Fibroblast of skin of right biceps (primary cell): ENCODE measurements at places on chromosomes 4 and X.

DNA sequence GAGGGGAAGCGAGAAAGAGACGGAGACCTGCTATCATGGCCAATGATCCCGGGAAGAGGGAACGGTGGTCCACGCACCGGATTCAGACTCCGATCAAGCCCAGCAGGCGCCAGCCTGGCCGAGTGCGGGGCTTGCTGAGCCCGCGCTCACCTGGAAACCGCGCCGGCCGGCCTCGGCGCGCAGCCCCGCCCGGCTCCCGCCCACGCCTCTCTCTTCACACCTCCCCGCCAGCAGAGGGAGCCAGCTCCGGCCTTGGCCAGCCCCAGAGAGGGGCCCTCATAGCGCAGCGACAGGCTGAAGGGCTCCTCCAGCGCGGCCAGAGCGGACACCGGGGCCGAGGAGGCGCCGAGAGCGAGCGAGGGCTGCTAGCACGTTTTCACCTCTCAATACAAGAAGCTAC lies 36.8 kb upstream of the SPANXN2 start:
- no peak for DNase-seq

DNA sequence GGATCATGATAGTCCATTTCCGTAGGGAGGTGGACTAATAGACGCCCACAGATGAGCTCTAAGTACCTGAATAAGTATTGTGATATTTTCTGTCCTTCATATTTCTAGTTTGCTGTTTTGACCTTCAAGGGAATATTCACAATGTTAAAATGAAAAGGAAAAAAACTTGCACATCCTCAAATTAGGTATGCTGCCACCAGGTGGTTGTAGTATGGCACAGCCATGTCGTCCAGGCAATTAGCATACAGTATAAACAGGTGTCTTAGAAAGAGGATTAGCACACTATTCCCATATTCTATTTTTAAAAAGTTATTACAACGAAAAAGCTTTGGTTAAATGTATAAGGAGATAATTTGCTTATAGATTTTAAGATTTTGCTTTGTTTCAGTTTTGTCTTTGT lies 802.0 kb downstream of the RPA4 start:
- peak; percentile 6 for DNase-seq

DNA sequence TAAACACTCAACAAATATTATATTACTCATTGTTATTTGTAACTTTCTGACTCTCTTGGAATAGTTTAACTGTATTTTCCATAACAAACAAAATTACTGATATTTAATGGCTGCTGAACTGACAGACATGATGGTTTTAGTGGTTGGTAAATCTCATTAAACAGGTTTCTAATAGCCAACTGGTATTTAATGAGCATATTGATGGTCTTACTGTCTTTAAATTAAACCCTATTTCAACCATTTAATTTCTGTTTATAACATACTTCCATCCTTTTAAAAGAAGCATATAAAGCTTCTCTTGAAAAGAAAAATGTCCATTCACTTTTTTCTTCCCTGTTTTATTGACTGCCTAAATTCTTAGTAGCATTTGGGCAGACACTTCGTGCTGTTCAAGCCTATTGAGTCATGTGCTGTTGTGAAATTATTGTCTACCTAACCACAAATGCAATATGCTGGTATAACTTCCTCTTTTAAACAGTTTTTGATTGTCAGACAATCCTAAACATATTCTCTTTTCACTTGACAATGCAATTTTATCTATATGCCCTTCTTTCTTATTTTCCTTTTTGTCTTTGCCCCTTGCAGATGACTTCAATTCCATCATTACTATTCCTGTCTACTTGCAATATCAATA lies 163.9 kb upstream of the SLC7A11 start:
- peak; percentile 46 for DNase-seq

- no peak for DNase-seq
Observed at GRCh38 chr4:3251691-3252479, 2.9 kb downstream of the MSANTD1 start.

- DNase-seq, result no peak
Observed at GRCh38 chr4:23279377-23279986, 586.7 kb downstream of the GBA3 start.

- DNase-seq, result peak; percentile 71
Observed at GRCh38 chrX:155027509-155028066, 944 bp downstream of the FUNDC2 start.

GRCh38 chr4:46445710-46446314 lies 55.9 kb upstream of the GABRA2 start:
- DNase-seq, result no peak

- DNase-seq, result no peak
Observed at GRCh38 chr4:81491943-81492342, 20.2 kb upstream of the RASGEF1B start.

- peak; percentile 74 for DNase-seq
Observed at GRCh38 chr4:4800646-4801408, 58.6 kb upstream of the MSX1 start.

GRCh38 chrX:74448669-74449068 lies 27.4 kb downstream of the SLC16A2 start:
- no peak for DNase-seq

GRCh38 chr4:181202240-181202639 lies 1041.0 kb upstream of the TENM3 start:
- no peak for DNase-seq

- no peak for DNase-seq
Observed at GRCh38 chr4:4899202-4899925, 39.9 kb downstream of the MSX1 start.

DNA sequence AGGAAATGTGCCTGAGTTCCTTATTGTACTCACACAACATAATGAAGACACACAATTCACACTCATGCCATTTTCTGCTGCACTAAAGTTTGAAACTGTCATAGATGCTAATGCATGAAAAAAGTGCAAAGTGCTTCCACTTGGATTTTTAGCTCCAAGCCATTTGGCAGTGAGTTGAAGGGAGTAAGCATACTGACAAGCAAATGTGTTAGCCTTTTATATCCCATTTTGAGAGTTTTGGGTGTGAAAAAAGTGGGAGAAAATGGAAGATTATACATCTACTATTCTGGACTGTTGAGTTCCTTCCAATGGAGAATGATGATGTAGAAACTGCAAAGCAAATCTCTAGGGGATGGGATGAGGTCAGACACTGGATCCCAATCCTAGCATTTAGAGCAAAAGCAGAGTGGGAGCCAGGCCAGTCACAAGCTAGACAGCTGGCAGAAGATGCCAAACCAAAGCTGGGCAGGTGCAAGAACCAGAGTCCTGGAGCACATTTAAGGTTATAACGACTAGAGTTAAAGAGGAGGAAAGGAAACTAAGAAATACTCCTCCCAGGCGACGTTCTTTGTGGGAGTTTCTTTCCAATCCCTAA lies 216.8 kb downstream of the FBXO8 start:
- DNase-seq, result no peak

DNA sequence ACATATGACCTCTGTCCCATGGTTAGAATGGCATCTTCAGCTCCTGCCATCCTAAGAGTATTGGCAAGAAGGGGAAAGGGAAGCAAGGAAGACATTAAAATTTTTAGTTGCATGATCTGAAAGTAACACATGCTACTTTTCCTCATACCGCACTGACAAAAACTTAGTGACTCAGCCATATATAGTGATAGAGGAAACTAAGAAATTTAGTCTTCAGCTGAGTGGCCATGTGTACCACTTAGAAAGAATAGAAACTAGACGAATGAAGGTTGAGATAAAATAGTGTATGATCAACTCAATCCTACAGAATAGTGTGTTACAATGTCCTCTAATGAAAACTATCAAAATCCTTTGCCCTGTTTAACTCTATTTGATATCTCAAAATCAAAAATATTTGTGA lies 164.1 kb downstream of the PPP3CA start:
- DNase-seq, result no peak

DNA sequence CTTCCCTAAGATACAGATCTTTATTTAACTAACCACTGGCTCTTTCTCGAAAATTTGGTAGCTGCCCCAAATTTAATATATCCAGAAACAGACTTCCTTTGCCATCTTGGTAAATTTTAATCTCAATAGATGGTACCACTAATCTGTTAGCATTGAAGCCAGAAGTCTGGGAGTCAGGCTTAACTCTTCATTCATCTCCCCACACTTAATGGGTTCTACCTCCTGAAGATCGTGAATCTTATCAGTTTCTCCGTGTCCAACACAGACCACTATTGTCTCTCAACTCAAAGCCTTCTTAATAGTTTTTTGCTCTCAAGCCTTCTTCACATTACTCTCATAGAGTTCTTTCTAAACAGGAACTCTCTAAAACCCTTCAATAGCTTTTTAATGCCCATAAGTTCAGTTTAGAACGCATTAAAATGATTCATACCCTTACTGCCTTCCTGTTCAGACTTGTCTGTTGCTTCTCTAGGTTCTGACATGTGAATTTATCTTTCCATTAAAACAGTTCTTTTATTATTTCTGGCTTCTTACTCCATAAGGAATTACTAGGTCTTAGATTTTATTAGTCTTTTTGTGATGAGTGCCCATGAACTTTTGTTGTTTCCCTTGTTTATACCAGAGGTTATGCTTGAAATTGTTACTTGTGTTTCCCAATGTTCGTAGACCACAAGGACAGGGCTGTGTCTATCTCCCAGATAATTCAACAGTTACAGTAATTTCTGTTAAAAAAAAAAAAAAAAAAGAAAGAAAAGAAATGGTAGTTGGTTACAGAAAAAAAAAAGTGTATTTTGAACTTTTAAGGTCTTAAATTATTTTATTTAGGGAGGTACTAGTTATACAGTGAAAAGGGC lies 54.7 kb downstream of the SMARCAD1 start:
- no peak for DNase-seq

DNA sequence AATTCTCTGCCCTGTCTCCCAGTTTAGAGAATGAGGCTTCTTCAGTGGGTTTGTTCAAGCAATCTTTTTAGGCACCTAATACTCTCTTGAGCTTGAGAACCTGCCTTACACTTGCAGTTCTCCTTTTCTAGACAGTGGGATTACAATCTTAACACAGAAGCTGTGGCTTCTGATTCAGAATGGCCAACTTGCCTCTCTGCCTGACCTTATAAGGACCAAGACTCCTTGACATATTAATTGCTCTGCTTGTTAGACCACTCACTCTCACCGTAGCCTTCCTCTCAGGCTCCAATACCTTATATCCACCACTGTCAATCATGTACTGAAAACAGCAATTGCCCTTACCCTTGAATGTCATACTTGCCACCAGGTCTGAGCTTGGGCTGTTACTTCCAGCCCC lies 338.7 kb upstream of the MAOA start:
- DNase-seq, result no peak

DNA sequence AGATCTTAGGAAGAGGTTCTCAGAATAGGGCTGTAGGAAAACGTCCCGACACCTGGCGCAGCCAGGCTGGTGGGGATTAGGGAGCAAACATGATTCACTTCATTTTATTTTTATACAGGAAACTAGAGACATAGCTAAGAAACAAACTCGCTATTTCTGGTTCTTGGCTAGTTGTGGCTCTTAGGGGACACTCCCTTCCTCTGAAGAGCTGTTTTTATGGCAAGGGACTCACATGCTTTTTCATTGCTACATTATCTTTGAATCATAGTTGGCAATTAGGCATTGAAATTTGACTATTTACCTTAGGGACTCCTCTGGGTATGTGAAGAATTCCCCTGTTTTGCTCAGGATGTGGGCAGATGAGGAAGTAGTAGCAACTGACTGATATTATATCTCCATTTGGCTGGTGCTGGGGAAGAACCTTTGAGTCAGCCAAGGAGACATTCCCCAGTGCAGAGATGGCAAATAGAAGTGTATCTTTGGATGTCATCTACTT lies 174.5 kb downstream of the SMIM20 start:
- peak; percentile 60 for DNase-seq

GRCh38 chr4:2931512-2932301 lies 31.5 kb downstream of the NOP14 start:
- DNase-seq, result no peak

DNA sequence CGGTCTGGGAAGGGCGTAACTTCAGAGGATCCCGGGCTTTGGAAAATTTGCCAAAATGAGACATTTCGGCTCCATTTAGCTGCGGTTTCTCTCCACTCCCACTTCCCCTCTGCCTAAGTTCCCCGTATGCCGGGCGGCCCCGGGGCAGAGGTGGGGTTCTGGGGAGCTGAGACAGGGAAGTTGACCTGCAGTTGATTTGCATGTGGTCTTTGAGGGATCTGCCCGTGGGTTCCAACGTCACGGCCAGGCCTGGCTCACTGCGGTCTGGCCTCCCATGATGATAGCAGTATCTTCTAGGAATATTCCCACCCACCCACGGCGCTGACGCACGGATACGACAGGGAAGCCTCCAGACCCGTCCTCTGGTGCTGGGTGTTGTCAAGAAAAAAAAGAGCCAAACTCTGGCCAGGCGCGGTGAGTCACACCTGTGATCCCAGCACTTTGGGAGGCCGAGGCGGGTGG lies 27.3 kb upstream of the CRLF2 start:
- DNase-seq, result no peak

DNA sequence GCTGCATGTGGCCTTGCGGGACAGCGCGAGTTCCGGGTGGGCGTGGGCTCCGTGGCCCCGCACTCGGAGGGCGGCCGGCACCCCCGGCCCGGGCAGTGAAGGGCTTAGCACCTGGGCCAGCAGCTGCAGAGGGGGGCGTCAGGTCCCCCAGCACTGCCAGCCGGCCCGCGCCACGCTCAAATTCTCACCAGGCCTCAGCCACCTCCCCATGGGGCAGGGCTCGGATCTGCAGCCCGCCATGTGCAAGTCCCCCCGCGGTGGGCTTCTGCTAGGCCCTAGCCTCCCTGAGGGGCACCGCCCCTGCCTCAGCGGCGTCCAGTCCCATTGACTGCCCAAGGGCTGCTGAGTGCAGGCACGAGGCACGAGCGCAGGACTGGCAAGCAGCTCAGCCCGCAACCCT lies 2.6 kb upstream of the MCUB start:
- no peak for DNase-seq

GRCh38 chr4:107035819-107036583 lies at the start of gene DKK2:
TSS of gene DKK2 (minus strand) at chr4:107036313. CDS start at chr4:107035591, 722 bp downstream.
- DNase-seq, result peak; percentile 45

GRCh38 chrX:15350329-15350996 lies 15.1 kb upstream of the PIGA start:
- DNase-seq, result no peak

DNA sequence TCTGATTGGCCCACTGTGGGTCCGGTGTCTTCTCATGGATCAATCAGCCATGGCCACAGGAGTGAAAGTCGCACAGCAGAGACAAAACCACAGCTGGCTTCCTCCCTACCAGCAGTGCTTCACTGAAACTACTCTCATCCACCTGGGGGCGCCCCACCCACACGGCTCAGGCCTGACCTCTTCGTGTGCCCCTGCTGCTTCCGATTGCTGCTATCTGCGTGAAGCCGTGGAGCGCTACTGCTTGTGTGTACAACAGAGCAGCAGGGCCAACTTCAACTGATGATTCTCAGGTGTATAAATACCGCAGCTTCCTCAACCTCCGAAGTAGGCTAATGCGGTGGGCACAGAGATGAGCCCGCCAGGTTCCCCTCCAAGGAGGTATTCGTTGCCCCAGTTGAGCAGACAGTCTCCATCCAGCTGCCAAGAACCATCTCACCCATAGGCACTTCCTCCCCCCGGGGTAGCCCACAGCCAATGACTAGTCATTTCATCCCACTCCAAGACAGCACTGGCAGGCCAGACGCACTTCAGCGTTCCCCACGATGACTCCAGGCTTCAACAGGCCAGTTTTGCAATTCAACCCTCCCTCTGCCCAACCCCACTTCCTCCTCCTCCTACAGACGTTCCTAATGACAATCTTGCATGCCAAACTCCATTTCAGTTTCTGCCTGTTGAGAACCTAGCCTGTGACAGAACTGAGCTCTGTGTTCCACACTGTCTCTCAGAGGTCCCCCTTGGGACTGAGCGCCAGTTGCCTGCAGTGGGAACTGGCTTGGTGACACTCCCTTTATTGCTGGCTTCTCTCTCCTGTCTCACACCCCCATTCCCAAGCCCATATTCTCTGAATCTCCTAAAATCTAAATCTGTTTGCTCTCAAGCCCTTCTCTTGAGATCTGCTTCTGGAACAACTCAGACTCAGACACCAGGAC lies 41.3 kb upstream of the ATP6AP2 start:
- DNase-seq, result peak; percentile 74

GRCh38 chr4:37993806-37994205 lies 33.6 kb downstream of the PTTG2 start:
- no peak for DNase-seq
